Tibial nerve (tissue), 4 donors: ENCODE measurements at places on chromosomes 5 and 9.

GRCh38 chr9:80086822-80087345, 515.1 kb downstream of the TLE4 start:
- no peak for DNase-seq

GRCh38 chr5:71587766-71588532, 809 bp downstream of the MCCC2 start:
- DNase-seq = no peak

GRCh38 chr5:78649211-78649695, 681 bp upstream of the LHFPL2 start:
- DNase-seq = no peak

- DNase-seq = no peak
Observed at GRCh38 chr5:141017943-141018342, 33.2 kb upstream of the PCDHB1 start.

GRCh38 chr9:131525643-131526565, 5.2 kb downstream of the UCK1 start:
- DNase-seq = no peak

GRCh38 chr9:134548185-134548584, 93.4 kb upstream of the COL5A1 start:
- no peak for DNase-seq

DNA sequence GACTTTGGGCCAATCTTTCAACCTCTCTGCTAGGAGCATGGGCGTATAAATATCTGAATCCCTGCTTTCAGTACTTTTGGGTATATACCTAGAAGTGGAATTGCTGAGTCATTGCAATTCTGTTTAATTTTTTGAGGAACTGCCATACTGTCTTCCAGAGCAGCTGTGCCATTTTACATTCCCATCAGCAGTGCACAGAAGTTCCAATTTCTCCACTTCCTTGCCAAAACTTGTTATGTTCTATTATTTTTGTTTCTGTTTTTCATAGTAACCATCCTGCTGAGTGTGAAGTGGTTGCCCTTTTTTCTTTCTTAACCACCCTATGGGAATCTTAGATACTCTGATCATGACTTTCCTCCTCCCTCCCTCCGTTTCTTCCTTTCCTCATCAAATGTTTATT, 11.1 kb upstream of the CCIN start:
- no peak for DNase-seq

- no peak for DNase-seq
Observed at GRCh38 chr5:127290946-127291693, 524 bp downstream of the MEGF10 start.

DNA sequence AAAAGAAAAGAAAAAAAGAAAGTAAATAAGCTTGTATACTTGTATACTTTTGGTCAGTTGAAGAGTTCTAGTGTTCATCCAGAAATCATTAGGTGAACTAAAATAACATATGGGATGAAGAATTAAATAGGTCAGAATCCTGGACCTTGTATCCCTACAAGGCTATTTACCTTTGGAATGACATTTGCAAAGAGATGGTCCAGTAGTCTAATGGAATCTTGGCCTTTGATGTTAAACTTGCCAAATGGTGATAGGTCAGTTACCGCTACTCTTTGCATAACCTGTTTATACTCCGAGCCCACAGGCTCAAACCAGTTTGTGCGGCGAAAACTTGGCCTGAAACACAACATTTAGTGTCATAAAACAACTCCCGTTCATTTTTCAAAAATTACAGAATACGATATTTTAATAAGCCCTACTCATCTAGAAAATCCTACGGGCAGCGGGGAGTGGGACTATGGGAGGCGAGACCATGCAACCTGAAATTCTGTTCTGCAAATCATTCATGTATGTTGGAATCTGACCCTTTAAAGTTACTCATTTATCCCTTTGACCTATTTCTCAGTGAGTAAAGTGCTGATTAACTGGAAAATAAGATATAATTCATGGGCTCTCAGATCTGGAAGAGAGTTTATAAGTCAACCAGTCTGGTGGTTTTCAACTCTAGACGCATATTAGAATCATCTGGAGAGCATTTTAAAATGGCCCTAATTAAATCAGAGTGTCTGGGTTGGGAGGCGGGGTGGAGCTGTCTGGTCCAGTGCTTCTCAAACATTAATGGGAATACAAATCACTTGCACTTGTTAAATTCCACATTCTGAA, 38.6 kb downstream of the DMGDH start:
- no peak for DNase-seq

GRCh38 chr9:131459056-131459455, 43.7 kb upstream of the POMT1 start:
- no peak for DNase-seq

- no peak for DNase-seq
Observed at GRCh38 chr9:136316896-136317676, 10.3 kb upstream of the GPSM1 start.

GRCh38 chr5:76401801-76402250, 1.3 kb upstream of the IQGAP2 start:
- DNase-seq = no peak

- DNase-seq = no peak
Observed at GRCh38 chr9:135851748-135852147, 55.6 kb downstream of the CAMSAP1 start.

DNA sequence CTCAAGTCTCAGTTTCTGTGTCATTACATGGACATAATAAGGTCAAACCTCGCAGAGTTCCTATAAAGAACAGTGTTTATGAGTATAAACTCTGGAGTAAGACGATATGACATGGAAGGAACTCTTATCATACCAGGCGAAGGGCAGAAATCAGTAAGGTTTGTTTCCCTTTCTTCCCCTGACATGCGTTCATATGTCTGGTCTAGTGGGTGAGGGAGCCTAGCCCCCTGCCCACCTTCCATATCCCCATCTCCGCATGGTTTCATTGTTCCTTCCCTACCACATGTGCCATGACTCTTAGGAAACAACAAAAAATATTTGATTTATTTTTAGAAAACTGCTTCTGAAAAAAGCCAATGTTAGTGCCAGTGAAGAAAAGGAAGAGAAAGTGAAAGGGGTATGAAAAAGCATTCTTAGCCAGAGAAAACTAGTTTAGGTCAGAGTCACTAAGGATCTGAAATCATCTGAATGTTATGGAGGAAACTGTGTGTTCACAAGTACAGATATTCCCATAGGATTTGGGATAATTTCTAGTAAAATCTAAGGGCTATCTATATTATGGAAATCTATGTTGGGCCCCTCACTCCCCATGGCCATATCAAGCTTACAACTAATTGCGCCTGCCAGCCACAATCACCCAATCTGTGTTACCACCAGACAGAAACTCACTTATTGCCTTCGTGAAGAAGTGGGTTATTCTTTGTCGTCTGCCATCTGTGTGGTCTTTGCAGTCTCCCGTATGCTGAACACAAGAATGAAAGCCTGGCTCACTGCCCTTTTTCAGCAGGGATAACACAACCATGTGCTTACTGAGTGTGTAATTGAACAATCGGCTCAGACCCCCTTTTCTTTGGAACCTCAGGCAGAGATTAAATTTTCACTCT, 19.9 kb upstream of the HMHB1 start:
- no peak for DNase-seq

GRCh38 chr9:84710701-84711397, 41.3 kb downstream of the NTRK2 start:
- DNase-seq = no peak

DNA sequence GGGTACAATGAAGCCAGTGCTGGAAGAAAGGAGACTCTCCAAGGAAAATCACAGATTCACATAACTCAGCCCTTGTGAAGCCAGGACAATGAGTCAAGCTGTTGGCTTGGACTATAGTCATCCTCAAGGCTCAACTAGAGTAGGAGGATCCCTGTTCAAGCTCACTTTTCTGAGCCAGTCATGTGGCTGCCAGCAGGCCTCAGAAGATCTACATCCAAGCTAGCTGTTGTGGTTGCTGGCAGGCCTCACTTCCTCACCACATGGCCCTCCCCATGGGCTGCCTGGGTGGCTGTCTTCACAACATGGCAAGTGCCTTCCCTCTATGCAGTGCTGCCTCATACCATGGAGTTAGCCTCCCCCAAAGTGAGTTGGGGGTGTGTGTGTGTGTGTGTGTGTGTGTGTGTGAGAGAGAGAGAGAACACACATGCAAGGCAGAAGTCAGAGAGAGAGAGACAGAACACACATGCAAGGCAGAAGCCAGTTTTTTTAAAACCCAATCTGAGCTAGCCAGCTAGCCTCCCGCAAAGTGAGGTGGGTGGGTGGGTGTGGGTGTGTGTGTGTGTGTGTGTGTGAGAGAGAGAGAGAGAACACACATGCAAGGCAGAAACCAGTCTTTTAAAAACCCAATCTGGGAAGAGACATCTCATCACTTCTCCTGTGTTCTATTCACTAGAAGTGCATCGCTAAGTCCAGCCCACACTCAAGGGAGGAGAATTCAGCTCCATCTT, 17.1 kb downstream of the SCAI start:
- DNase-seq = peak; percentile 79

GRCh38 chr5:126079266-126079665, 343.9 kb upstream of the GRAMD2B start:
- no peak for DNase-seq

- DNase-seq = no peak
Observed at GRCh38 chr9:134858051-134858841, 22.4 kb upstream of the FCN2 start.

- DNase-seq = no peak
Observed at GRCh38 chr9:133956520-133957076, 35.5 kb downstream of the VAV2 start.

DNA sequence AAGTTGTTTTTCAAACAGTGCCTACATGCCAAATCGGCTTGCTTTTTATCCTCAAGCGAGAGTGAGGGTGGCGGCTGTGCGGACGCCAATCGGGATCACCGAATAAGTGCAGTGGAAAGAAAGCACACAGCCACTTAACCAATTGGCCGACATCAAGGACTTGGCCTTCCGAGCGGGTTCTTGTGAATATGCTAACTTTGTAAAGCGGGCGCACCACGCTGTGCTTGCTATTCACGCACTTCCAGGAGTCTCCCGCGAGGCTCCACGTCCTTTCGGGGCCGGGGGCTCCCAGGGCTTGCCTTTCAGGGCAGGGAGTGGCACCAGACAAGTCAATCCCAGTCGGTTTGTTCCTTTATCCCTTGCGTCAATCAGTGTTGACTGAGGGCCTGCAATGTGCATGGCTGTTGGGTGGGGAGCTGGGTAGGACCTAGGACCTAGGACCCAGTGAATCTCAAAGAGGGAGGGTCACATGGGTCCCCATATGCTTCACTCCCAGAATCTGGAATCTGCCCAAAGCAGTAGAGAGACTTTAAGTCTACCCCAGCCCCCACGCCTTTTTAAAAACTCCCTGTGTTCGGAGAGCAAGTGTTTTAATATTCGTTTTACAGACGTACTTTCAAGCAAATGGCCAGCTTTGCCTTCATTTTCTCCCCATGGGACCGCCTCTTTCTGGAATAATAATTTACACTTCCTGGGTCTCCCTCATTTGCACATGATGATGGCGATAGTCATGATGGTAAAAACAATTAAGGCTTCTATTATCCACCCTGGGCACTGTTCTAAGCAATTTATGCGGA, 2.0 kb upstream of the GCNT4 start:
- DNase-seq = peak; percentile 30

DNA sequence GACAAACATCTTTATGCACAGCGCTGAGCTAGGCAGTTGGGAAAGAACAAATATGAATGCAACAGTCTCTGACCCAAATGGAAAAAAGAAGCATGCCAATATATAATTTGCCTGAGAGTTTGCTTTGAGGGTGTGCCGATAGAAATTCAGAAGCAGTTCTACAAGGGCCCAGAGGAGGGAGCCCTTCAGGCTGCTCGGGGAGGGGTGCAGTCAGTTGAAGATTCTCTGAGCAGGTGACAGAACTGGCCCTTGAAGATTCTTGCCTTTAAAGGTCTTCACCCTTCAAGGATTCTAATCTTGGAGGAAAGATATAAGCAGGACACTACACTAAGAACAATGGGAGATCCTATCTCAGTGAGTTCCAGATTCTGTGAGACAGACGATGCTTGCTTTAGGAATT, 3.7 kb upstream of the PAPPA start:
- DNase-seq = no peak

GRCh38 chr9:95815961-95816360, 59.5 kb upstream of the ERCC6L2 start:
- DNase-seq = no peak

DNA sequence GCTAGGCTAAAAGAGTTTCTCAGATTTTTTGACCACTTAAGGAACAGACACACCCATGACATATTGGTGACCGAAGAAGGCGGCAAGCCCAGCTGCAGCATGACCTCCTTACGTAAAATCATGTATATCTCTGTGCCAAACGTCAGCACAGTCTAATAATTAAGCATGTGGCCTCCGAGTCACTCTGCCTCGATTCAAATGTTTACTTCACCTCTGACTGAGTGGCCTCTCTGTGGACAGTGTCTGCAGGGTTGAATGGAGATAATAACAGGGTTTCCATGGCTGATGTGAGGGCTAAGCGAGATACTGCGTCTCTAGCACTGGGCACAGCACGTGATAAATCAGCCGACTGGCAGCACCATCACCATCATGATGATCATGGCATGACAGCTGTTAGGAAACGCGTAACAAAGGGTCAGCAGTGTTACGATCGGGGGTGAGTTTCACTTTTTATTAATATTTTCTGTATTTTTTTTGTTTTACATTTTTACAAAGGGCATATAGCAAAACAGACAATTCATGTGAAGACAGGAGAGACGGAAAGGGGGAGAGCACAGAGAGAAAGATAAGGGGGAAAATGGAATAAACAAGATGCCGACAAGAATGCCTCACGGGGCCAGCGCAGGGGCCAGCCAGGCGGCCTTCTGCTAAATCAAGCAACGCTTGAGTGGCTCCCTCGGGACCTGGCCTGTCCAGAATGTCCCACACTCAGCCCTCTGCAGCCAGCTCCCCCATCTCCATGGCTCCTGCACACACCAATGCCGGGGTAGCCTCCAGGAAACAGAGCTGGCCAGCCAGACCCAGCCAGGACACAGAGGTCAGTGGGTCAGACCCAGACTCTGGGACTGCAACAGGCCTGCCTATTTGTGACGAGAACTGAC, 60.3 kb downstream of the ADAMTS2 start:
- no peak for DNase-seq

DNA sequence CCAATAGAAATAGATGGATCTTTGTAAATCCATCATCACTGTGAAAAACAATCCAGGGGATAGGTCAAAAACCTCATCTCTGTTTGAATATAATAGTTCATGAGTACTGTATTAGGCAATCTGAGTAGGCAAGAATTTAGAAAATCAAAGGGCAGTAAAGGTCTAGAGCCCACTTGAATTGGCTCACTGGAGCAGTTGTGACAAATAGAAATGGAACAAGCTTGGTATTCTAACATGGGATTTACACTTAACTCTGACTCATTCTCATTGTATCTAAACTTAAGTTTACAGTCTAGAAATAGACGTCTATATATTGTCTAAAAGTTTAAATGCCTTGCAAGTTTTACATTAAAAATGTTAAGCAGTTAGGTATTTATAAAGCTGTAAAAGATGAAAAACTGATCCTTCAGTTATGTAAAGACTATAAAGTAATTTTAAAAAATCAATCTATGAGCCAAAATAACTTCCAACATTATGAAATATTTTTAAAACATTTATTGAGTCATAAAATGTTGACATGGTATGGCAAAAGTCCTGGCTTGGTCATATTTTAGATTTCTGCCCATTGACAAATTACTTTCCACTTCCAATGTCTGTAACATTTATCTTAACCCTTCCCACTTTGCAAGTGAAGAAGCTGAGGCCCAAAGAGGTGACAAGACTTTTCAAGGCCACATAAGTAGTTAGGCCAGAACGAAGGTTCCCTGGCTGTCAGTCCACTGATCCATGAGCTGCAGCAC, 203.7 kb upstream of the NREP start:
- no peak for DNase-seq
